ENCODE measurements at places on chromosomes 16 and 17. TPM values are rescaled to one million over a fixed set of nuclear protein-coding genes. Genes with fewer than 3 reads are reported as not detected.

NPIPB6 gene
- 1.5 TPM for total RNA-seq

TAC4 gene
- total RNA-seq, result not detected

HCRT gene
- total RNA-seq, result not detected

TRPV3 gene
- 5.5 TPM for total RNA-seq

ZFHX3 gene
- total RNA-seq, result 6.8 TPM

FBXW10B gene
- total RNA-seq, result 0.66 TPM

TBC1D3E gene
- total RNA-seq, result not detected

PIRT gene
- not detected for total RNA-seq

CDH8 gene
- total RNA-seq, result not detected

BEAN1 gene
- total RNA-seq, result 0.43 TPM

CCL3 gene
- not detected for total RNA-seq

CDH1 gene
- 0.22 TPM for total RNA-seq

VEZF1 gene
- 36.5 TPM for total RNA-seq

ALOX12 gene
- total RNA-seq, result not detected

KCNH6 gene
- total RNA-seq, result not detected

CIITA gene
- total RNA-seq, result not detected

DPEP3 gene
- total RNA-seq, result not detected

ZP2 gene
- total RNA-seq, result not detected

HS3ST3A1 gene
- total RNA-seq, result 26.3 TPM

CACNA1H gene
- total RNA-seq, result 0.66 TPM

Data from placental pericyte (primary cell).